ENCODE measurements at places on chromosomes 5 and 9. TPM values are rescaled to one million over a fixed set of nuclear protein-coding genes. Genes with fewer than 3 reads are reported as not detected.

GRCh38 chr9:89815903-89816573 lies 211.2 kb downstream of the GADD45G start:
- no peak overlapping the region for H3K27ac ChIP-seq
- H3K4me3 ChIP-seq, result no peak overlapping the region
- H3K27me3 ChIP-seq, result peaks cover 1% of the 10 kb centered on the region
- H3K36me3 ChIP-seq, result no peaks in the 10 kb centered on the region
- peaks cover 49% of the 10 kb centered on the region for H3K4me1 ChIP-seq

The SHISAL2B gene
- not detected for total RNA-seq

The F2RL2 gene
- 3.3 TPM for total RNA-seq

The LECT2 gene
- not detected for total RNA-seq

GRCh38 chr9:136777359-136777758 lies 13.0 kb upstream of the LCN15 start:
- H3K27me3 ChIP-seq, result peaks cover 34% of the 10 kb centered on the region
- no peak overlapping the region for H3K27ac ChIP-seq
- H3K36me3 ChIP-seq, result no peaks in the 10 kb centered on the region
- H3K4me1 ChIP-seq, result peaks cover 18% of the 10 kb centered on the region
- no peak overlapping the region for H3K4me3 ChIP-seq
- no peak for DNase-seq

The BTNL8 gene
- total RNA-seq, result not detected
